ENCODE measurements at places on chromosomes 11 and 22.

GRCh38 chr11:67372993-67373647 is at the start of gene CLCF1:
CLCF1 (minus strand) TSS chr11:67373598; CDS start chr11:67373539, 59 bp downstream.
- peak; percentile 36 for DNase-seq

DNA sequence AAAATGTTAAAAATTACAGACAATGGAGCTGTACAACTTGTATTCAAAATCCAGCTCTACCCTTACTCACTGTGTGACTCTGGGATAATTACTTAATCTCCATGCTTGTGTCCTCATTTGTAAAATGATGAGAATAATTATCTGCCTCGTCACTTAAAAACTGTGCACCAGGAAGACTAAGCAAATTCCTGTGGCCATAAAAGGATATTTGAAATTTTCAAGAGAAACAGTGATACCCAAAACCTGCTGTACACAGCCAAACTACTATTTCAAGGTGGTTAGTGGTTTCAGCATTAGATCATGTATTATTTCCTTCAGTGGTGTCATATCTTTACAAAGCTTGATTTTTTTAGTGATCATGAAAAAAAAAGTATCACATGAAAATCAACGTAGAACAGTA is 136.9 kb downstream of the METTL15 start:
- DNase-seq, result no peak

DNA sequence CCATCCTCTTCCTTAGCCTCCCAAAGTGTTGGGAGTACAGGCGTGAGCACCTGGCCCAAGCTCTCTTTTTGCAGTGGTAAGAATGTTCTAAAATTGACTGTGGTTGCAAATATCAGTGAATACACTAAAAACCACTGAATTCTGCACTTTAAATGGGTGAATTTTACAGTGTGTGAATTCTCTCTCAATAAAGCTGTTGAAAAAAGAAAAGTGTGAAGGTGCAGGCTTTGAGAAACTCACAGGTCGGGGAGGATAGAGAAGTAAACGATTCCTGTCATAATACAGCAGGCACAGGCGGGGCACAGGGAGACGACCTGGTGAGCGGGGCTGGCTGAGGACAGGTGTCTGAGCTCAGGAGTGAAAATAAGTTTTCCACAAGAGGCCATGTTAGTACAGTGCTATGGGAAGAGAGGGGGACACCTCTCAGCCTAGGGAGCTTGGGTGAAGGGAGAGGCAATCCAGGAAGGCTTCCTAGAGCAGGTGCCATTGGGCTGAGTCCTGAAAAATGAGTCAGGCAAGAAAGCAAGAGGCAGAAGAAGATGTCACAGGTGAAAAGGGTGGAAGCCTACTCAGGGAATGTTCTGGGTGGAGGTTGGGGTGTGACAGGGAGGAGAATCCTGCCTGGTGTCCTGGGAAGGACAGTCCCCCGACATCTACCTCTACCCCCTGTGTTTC is 26.1 kb downstream of the LIF start:
- DNase-seq, result no peak

DNA sequence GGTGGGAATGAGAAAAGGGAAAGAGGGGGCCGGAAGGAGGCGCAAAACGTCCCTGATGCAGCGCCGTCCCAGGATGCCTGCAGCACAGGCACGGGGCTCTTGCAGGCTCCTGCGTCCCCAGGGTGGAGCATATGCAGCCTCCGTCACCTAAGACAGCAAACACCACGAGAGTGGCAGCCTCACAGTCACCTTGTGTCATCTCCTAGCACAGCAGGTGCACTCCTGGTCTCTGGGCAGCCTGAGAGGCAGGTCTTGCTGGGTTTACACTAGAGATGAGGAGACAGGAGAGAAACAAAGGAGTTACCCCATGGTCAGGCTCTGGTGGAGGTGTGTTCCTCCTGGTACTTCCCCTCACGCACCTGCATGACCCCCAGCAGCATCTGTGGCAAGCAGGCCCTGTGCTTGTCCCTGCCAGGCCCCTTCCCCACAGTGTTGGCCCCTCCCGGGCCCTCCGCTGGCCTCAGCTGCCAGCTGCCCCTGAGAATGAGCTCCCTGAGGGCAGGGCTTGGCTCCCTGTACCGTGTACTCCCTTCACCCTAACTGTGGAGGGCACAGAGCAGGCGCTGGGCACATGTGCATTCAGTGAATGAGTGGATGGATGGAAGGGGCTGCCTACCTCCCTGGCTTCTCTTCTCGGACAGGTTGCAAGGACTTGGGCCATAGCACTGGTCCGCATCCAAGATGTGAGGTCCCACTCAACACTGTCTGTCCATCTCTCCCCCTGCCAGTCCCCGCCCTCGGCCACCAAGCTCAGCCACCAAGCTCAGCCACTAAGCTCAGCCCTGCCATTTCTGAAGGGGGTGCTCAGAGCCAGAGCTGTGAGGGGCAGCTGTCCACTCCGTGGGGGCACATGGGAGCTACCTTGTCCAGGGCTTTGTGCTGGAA is 988.6 kb downstream of the BRD1 start:
- no peak for DNase-seq

DNA sequence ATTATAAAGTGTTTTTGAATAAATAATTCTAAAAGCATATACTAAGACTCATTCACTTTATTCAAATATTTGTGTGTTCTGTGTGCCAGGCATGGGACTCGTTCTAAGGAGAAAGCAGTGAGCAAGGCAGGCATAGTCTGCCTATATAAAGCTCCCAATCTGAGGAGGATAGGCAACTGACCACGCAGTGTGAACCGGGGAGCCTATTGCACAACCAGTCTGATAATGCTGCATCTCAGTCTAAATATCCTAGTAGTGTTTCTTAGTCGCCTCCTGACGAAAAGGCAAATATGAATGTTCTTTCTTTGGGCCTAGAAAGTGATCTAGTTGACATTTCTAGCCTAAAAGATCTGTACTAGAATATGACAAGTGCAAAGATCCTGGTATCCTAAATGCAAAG is 98.3 kb downstream of the C11orf65 start:
- DNase-seq, result no peak

DNA sequence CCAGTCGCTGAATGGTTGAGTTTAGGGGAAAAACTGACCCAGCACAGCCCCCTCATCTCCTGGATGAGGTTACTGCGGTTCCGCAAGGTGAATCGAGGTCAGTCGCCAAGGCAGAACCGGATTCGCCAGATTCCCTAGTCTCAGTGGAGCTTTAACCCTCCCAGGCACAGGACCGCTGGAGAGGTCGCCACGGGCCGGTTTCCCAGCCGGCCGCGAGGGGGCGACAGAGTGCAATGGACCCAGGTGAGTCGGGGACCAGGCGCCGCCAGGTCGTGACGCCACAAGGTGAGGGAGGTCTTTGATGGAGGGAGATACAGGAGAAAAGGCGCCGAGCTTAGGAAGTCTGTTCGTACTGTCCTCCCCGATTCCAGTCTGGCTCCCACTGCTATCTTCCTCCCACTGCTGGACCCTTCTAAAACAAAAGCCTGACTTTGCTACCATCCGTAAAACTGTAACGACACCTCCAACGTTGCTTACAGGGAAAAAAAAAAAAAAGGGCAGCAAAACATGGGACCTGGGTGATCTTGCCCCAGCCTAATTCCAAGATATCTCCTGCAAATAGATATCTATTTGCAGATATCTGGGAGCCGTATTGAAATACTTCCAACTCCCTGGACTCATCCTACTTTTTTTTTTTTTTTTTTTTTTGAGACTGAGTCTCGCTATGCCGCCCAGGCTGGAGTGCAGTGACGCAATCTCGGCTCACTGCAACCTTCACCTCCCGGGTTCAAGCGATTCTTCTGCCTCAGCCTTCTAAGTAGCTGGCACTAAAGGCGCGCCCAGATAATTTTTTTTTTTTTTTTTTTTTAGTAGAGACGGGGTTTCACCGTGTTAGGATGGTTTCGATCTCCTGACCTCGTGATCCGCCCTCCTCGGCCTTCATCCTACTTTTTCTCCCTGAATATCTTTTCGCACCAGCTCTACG is 1.4 kb upstream of the GGA1 start:
- peak; percentile 68 for DNase-seq

DNA sequence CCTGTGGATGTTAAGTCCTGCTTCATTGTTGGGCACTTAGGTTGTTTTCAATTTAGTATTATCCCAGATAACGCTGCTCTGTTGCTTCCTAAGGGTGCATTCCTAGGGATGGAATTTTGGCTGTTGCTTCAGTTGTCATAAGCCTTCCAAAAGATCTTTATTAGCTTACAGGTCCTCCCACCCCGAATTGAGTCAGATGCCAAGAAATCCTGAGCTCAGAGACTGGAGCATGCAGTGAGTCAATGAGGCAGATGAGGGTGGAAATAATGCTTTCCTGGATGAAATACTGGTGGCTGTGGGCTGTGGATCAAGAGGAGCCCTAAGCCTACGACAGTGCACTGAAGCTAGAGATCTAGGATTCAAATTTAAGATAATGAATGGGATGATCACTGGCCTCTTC is 10.7 kb upstream of the IL18BP start:
- DNase-seq, result no peak

DNA sequence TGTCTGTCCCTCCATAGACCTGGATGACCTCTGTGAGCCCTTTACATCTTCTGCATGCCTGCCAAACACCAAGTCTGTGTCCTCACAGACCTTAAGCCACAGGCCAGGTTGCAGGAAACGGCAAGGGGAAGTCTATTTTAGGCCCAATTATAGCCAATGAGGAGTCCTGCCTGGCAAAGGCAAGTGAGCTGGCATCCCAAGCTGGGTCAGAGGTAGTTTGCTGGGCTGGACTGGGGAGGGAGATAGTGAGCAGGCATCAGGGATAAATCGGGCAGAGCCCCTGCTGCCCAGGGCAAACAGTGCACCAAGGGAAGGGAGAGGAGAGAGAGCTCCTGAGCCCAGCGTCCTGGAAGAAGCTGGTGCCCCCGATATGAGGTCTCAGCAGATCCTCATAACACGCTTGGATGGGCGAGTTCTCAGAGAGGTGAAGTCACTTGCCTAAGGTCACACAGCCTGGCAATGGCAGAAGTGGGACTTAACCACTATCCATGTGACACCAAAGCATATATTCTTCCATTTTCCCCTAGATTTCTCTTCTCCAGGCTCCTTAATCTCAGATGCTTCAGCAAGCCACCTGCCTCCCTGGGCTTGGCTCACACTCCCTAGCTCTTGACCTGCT is 3.7 kb upstream of the RELT start:
- peak; percentile 11 for DNase-seq

- no peak for DNase-seq
These were observed 138.9 kb downstream of the NELL1 start for GRCh38 chr11:20808328-20808727.

- DNase-seq, result no peak
These were observed 67.6 kb downstream of the INSC start for GRCh38 chr11:15182372-15182771.

- no peak for DNase-seq
These were observed 49.6 kb downstream of the MUC6 start for GRCh38 chr11:986952-987305.

DNA sequence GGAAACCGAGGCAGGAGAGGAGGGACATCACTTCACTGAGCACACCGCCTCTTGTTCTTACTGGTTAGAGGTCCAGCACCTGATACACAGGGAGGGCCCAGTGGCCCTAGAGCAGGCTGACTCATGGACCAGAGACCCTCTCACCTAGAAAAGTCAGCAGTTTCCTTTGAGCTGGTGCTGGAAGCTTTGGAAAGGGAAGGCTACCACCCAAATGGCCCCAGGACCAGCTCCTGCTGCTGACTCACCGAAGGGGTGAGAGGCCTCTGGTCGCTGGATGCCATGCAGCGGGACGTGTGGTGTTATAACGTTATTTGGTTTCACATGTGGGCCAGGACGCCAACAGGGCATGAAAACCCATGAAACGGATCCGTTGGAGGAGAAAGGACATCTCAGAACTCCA is 3.8 kb downstream of the NADSYN1 start:
- no peak for DNase-seq

- no peak for DNase-seq
These were observed 72.7 kb downstream of the AMBRA1 start for GRCh38 chr11:46520971-46521745.

GRCh38 chr11:61968758-61969390 is 1.4 kb upstream of the FTH1 start:
- no peak for DNase-seq
